NCI-H446 treated with DMSO at 0.1 percent for 48 hours (cell line): ENCODE measurements at places on chromosomes 3 and 15.

DNA sequence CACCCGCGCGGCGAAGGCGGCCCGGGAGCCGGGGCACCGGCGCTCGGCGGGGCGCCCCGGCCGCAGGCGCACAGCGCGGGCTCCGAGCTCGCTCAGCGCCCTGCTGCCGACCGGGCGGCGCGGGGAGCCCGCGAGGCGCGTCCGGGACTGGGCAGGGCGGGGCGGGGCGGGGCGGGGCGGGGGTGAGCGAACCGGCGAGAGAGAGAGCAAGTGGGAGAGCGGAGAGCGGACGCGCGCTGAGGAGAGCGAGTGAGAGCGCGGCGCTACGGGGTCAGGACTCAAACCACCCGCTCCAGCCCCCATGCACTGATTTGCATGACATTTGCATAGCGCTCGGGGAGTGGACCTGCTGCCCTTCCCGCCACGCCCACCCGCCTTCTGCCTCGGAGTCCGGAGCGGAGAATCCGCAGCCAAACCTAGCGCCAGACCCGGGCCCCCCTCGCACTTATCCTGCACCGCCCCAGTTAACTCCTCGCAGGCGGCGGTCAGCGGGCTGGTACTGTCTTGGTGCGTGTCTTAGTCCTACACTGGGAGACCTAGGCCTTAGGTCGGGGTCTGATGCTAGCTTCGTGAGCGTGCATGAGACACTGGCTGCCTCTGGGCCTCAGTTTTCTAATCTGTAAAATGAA, at the start of gene MYLK:
TSS of gene MYLK (minus strand) at position 130 of the 629 bp plus-strand sequence. CDS start 90,491 bp downstream, outside the sequence.
- peak; percentile 80 for DNase-seq

DNA sequence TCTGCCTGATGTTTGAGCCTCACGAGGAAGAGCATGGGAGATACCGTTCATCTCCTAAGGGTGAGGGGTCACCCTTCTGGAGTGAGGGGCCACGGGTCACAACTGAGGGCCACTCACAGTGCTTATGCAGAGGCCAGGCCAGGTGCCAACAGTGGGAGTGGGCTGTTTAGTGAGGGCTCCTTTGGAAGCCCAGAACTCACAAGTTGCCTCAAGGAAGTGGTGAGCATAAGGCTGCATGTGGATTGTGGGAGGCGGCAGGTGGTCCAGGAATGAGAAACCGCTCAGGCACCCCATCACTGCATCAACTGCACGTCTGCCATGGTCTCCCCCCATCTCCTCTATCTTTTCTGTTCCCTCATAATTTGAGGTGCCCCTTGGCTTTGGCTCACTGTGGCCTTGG, 26.5 kb downstream of the SPSB4 start:
- no peak for DNase-seq

DNA sequence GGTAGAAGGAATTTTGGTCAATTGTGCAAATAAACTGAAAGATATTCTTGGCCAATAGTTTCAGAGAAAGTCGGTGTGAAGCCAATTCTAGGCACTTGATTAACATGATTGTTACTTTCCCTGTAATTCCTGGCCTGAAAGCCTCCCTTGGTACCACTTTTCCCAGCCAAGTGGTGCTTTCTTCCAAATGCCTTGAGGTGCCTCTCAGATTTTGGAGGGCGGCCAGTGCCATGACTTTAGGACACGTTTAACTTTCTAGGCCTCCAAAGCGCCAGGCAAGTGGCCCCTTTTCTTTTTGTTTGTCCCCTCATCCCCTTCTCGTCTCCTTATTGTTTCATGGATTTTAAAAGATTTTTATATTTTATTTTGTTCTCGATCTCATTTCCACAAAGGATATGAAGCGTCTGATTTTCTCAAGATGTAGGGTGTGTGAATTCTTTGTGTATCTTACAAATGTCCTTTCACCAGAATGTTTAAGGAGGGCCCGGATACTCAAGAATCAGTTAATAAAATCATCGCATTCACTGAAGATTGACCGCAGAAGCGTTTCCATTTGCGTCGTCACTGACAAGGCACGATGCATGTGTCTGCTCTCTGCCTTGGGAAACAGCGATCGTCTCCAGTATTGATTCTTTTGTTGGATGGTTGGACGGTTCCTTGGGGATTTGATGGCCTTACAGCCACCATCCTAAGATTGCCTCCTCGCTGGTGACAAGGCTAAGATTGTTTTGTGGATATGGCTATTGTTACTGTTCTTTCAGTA, 87.8 kb downstream of the ASB7 start:
- peak; percentile 19 for DNase-seq

- no peak for DNase-seq
Observed at GRCh38 chr3:111813979-111814378, 45.1 kb upstream of the PHLDB2 start.

GRCh38 chr3:124846189-124846588, 41.0 kb downstream of the ITGB5 start:
- peak; percentile 16 for DNase-seq

GRCh38 chr3:159245871-159246270, 444.0 kb downstream of the MFSD1 start:
- DNase-seq, result no peak

- no peak for DNase-seq
Observed at GRCh38 chr15:87487484-87487883, 769.1 kb downstream of the NTRK3 start.

- no peak for DNase-seq
Observed at GRCh38 chr15:69164807-69165636, 4.6 kb downstream of the GLCE start.

GRCh38 chr3:176919836-176920765, 277.2 kb downstream of the TBL1XR1 start:
- DNase-seq, result no peak

DNA sequence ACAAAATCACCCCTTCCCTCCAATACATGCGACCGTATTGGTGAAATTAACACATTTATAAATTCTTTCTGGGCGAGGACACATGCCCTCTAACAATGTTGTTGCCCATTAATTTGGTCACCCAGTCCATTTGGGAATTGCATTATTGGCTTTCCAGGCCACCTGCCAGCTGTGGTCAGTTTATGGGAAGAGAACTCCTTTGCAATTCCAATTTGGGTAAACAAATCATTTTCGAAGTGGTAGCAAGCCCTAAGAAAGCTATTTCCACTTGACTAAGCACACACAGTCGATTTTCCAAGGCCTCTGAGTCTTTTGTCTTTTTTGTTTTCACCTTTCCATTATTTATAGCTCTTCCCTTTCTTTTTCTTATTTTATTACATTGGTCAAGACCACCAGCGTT, 362.3 kb upstream of the RGMA start:
- DNase-seq, result no peak

DNA sequence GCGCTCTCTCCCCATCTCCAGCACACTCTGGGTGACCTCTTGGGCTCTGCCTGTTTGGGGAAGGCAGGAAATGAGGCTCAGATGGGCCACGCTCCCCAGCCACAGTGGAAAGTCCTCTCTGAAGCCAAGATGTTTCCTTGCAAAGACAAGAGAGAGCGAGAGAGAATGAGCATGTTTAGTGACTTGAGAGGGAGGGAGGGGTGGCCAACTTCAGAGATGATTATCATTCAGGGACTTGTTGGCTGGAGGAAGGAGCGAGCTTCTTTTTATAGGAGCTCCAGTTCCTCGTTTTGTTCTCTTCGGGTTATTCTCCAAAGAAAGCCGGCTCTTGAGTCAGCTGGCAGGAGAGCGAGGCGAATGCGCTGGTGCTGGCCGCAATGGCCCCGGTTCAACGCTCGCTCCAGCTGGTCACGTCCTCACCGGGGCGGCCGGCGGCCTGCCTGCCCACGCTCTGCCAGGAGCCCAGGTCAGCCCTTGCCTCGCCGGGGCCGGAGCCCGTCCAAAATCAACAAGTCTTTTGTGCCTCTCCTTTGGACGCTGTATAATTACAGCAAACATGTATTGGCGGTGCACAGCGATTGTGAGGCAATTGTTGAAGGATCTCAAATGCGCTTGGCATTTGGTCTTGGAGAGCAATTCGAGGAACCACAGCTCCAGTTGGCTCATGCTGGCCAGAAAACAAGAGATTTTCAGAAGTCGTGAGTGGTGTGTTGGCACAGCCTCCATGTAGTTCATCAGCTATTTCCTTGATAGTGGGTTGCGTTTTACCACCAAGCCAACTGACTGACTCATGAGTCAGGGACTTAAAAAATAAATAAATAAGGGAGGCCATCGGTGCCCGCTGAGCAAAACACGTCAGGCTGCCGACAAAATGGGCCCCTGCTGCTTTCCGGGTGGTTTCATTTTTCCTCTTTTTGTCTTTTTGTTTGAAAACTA, 288.6 kb downstream of the UACA start:
- DNase-seq, result peak; percentile 94

GRCh38 chr3:72756900-72757299, 91.3 kb downstream of the SHQ1 start:
- DNase-seq, result no peak

- no peak for DNase-seq
Observed at GRCh38 chr15:40793216-40793989, 13.5 kb upstream of the ZFYVE19 start.
